ENCODE measurements at places on chromosomes 12 and 14. TPM values are rescaled to one million over a fixed set of nuclear protein-coding genes. Genes with fewer than 3 reads are reported as not detected.

RDH12 gene
- not detected for total RNA-seq

DNA sequence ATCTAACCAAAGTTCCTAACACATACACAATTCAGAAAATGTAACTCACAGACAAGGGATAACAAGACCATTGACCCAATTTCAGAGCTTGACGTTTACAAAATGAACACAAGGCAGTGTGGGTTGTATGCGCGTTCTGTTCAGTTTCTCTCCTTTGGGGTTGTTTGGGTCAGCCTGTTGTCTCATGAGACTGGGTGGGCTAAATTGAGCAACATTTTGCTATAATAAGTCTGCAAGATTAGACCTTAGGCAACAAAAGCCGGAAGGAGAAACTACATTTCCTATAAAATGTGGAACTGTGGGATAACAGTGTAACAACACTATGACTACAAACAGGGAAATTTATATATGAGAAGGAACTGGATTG is 18.8 kb upstream of the LTA4H start:
- peak; percentile 94 for DNase-seq

- DNase-seq = no peak
These were observed 28.0 kb upstream of the LMNTD1 start for GRCh38 chr12:25581067-25581466.

DNA sequence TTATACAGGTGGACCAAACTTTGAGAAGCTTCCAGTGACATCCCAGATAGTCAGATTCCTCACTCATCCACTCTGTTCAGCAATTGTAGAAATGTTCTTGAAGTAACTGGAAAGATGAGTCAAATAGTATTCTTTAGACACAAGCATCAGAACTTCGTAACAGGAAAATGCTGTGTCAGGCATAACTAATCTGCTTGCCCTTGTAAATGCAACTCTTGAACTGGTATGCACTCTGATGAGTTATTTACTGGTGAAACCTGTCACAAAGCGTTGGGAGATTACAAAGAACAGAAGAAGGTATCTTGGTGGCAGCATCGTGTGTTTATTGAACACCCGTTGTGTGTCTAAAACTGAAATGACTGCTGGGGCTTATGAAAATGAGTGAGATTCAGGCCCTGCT is 10.8 kb upstream of the DUSP6 start:
- DNase-seq = no peak

SOAT2 gene
- not detected for total RNA-seq

DNA sequence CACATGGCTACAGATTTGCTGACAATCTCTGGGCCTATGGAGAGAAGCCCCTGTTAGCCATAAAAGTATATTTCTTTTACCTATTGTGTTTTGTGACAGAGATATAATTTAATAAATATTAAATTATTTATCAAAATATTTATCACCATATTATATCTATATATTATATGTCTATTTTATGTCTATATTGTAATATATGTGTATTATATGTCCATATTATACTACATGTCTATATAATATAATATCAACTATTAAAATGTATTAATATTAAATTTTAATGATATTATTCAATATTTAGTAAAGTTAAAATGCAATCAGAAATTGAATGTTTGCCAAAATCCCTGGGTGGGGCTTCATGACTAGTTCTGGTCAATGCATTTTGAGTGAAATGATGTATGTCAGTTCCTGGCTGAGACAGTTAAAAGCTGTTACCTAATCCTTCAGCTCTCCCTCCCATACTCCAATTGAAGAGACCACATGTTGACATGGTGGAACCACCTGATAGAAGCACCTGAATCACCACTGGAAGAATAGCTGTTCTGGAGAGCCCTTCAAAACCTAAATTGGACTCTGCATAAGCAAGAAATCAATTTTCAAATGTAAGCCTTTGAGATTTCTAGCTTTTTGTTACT is 357.3 kb upstream of the DDHD1 start:
- DNase-seq = no peak

DNA sequence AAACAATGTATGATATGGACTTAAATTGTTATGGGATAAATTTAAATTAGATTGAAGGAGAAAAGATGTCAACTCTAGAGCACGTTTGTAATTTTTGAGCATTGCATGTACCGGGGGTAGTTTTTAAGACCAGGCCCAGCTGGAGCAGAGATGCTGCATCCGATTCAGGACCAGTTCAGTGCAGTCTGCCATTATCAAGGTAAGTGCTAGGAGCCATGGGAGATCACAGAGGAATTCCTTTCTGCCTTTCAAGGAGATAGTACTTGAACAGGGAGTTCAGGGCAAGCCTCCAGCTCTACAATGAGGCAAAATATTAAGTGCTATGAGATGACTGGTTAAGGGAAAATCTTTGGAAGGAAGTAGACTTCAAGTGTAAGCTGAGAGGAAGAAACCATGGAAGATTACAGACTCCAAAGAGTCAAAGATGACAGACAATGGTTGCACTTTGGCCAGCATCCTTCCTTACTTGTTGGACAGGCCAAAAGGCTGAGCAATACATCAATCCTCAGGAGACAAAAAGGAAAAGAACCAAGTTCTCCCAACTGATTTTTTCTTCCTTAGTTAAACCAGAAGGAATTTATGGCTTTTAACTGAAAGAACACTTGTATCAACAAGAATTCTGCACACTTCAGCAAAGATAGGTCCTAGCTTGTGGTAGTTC is 113.2 kb upstream of the HIF1A start:
- no peak for DNase-seq

DNA sequence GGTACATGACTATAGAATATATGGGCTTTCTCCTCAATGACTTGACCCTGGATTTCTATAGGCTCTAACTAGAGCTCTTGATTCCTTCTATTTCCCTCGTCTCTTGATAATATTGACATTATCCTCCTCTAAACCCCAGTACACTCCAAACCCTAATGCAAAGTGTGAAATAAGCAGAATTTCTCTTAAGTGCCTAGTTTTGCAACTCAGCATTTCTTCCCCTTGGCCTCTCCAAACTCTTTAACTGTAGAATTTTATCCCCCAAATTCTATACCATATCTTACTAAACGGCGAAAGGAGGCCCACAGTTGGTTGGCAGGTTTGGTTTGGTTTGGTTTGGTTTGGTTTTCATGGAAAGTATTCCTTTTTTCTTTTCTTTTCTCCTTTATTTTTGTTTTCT is 498.7 kb downstream of the CCER1 start:
- no peak for DNase-seq

DNA sequence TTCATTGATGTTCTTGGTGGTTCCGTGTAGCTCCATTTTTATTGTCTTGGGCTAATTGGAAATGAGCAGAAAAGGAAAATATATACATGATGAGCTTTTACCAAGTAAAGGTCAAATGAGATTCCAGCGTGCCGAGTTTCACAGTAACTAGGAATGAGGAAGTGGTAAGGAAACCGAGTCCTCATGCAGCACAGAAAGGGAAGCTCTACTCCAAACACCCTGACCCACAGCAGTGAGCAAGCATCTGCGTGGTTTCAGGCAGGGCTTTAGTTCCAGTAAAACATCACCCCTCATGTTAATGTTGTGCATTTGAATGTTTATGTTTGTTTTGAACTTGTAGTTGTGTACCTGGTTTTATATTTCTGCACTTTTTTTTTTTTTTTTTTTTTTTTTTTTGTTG is 208.0 kb downstream of the SLC41A2 start:
- no peak for DNase-seq

DNA sequence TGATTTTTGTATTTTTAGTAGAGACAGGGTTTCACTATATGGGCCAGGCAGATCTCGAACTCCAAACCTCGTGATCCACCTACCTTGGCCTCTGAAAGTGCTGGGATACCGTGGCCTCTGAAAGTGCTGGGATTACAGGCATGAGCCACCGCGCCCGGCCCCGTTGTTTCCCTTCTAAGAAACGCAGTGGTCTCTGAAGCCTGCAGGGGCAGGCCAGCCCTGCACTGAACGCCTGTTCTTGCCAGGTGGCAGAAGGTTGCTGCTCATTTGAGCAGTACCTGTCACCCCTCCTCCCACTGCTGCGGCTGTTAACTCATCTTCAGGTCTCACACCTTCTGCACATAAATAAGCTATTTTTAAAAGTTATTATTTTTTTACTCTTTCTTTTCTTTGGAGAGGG is 24.3 kb downstream of the GPRC5A start:
- no peak for DNase-seq

PIK3C2G gene
- not detected for total RNA-seq

- DNase-seq = no peak
These were observed 25.8 kb upstream of the MAX start for GRCh38 chr14:65128096-65128495.

GRCh38 chr12:3613641-3614395 is 122.8 kb downstream of the PRMT8 start:
- DNase-seq = no peak

DNA sequence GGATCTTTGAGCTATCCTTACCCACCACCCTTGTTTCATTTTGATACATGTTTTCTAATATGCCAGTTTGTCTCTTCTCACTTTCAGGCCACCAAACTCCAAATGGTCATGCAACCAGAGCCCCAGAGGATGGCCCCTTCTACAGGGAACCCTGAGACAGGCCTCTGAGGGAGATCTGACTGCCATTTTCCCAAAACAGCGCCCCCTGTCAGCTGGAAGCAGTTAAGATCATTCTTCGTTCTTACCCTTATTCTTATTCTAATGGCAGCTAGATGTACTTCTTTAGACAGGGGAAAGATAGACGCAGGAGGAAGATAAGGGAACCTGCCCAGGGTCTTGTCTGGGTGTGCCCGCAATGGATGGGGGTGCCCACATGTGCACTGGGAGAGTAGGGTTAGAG is 38.4 kb downstream of the C12orf56 start:
- no peak for DNase-seq
